Erythroblast (primary cell): ENCODE measurements at places on chromosomes 6 and 20.
A peak's percentile ranks its signal among the peaks of the same experiment; 100 is the strongest.

DNA sequence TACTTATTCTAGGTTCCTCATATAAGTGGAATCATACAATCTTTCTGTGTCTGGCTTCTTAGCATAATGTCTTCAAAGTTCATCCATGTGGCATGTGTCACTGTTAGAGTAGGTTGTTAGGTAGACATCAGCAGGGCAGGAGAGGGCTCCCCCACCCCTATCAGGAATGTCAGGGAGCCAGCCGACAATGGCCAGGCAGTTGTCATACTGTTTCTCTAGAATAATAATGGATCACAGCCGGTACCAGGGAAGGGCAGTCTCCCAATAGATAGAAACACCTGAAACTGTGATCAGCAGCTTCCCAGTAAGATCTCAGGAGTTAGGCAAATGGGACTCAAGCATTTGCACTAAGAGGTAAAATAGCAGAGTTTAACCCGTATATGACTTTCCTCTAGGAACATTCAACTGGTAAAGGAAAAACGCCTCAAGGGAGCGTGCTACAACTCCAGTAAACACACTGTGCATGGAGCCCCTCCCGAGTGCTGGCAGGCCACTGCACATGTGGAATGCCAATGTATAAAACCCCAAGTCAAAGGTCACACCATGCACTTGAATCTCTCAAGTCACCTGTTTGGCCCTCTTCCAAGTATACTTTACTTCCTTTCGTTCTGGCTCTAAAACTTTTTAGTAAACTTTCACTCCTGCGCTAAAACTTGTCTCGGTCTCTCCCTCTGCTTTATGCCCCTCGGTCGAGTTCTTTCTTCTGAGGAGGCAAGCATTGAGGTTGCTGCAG, 29.8 kb upstream of the SIRT5 start:
- DNase-seq: no peak

DNA sequence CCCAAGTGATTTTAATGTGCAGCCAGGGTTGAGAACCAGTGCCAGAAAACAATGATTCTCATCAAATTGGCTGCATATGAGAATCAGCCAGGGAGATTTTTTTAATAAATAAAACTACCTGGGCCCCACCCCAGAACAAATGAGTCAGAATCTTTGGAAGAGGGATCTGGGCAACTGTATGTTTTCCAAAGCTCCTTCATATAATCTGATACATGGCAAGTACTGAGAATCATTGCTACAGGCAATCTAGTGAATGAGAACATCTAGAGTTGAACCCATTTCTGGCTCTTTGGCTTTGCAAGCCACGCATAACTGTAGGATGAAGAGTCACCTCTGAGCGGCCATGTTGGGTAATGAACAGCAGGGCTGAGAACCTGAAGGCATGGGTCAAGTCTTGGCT, 26.1 kb upstream of the DSP start:
- DNase-seq: no peak

GRCh38 chr6:11044712-11045167, 635 bp upstream of the ELOVL2 start:
- DNase-seq: no peak

GRCh38 chr6:134074151-134075055, 22.0 kb upstream of the SLC2A12 start:
- DNase-seq: no peak

DNA sequence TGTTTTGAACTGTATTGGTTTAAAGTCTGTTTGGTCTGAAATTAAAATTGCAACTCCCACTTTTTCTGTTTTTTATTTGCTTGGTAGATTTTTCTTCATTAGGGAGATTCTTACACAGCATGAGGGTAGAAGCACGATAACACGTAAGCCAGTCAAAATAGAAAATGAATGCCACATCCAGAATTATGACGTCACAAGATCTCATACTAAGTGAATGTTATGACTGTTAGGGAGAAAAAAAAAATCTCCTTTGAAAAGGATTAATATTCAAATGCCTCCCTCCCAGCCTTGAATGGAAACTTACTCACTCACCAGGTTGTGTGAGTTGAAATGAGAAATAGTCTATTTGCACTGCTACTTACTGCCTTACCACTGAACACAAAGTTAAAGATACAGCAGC, 670.8 kb downstream of the TFAP2A start:
- DNase-seq: no peak

GRCh38 chr6:12147557-12148316, 135.6 kb downstream of the HIVEP1 start:
- no peak for DNase-seq

DNA sequence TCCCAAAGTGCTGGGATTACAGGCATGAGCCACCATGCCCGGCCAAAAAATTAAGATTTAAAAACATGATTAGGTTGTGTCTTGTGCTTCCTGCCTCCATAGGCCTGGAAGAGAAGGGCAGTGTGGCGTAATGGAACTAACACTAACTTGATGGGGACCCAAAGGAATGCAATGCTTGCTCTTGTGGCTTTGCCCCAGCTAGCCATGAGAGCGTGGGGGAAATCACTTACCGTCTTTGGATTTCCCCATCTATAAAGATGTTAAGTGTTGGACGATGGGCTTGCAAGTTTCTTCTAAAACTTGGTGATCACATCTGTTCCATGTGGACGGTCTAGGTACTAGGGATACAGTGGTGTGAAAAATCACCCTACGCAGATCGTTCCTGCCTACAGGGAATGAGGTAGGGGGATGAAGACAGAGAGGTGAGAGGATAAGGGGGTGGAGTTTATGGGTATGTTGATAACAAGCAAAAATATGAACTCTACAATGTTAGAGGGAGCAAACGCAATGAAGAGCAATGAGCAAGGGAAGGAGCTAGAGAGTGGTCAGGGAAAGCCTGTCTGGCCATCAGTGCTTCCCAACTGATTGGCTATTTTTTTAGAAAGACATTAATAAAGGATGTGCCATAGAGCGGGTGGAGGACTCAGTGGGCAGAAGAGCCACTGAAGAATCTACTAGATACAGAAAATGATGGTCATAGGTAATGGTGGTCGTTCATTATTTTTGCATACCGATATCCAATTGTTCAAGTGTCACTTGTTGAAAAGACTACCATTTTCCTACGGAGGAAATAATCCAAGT, 165.2 kb downstream of the BCAS1 start:
- no peak for DNase-seq

DNA sequence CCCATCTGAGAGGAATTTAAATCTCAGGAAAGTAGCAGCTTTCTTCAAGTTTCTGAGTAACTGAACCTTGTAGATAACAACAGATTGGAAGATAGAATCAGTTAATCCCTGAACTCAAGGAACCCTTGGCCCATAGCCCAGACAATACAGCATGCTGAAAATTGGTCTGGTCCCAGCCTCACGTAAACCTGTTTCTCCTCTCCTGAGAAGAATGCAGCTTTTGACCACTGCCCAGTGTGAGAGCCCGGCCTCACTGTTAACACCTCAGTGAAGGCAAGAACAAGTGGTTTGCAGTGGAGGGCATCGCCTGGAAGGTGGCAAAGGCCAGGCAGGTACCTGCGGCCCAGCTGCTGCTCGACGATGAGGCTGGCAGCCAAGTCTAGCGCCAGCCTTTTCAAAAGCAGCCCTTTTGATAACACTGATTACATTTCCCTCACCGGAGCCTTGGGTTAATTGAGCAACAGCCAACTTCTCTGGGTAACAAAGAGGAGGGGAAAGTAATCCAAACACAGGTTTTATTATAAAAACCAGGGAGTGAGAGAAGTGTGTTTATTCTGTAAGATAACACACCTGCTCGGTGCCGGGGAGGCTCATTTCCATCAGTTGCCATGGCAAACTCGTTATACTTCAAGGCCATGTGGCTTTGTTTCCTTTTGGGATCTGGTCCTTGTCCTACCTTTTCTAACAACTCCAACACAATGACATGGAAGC, 54.0 kb downstream of the TRAF3IP2 start:
- DNase-seq: peak; percentile 75

GRCh38 chr6:3518356-3519190, 61.7 kb upstream of the SLC22A23 start:
- no peak for DNase-seq

- DNase-seq: no peak
Measured at GRCh38 chr6:157173776-157174175, 149.5 kb downstream of the TMEM242 start.

DNA sequence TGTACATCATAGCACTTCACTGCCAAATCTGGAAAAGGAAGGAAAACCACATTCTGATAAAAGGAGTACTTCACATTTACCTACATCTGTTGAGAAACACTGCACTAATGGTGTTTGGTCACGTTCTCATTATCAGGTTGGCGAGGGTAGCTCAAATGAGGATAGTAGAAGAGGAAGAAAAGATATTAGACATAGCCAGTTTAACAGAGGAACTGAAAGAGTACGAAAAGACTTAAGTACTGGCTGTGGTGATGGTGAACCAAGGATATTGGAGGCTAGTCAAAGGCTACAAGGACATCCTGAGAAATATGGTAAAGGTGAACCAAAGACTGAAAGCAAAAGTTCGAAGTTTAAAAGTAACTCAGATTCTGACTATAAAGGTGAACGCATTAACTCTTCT, 32.0 kb upstream of the GJA10 start:
- no peak for DNase-seq

GRCh38 chr6:114576330-114576729, 233.5 kb upstream of the HS3ST5 start:
- DNase-seq: no peak

GRCh38 chr20:10719740-10720385, 46.1 kb upstream of the JAG1 start:
- DNase-seq: no peak

DNA sequence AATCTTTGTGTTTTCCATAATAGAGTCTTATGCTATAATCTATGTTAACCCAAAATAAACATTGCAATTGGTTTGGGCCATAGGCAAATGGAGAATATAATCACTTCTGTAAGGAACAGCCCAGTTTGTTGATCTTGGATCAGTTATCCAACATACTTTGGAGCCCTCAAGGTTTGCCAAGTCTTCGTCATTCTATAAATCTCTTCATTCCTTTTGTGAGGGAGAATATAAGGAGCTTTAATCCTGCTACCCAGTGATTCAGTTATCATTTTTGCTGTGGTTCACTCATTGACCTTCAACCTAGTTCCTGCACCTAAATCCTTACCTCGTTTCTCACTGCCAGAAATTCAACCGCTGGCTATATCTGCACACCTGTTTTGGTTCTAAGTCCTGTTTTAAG, 500.3 kb upstream of the PTCHD4 start:
- DNase-seq: no peak

DNA sequence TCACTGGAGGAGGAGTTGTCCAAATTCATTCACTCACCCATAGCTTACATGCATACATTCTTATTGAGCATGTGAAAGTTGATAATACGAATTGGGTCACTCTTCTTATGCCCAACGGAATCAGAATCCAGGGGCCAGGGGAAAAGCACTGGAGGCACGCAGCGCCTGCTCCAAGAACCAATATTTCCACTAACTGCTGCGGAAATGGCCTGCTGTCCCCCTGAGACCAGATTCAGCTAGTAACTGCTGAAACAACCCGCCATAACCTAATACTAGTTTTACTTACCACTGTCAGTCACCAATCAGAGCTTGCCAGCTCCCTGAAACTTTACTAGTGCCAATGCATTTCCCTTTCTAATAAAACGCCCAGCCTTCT, 641 bp upstream of the FKBP1A start:
- no peak for DNase-seq

DNA sequence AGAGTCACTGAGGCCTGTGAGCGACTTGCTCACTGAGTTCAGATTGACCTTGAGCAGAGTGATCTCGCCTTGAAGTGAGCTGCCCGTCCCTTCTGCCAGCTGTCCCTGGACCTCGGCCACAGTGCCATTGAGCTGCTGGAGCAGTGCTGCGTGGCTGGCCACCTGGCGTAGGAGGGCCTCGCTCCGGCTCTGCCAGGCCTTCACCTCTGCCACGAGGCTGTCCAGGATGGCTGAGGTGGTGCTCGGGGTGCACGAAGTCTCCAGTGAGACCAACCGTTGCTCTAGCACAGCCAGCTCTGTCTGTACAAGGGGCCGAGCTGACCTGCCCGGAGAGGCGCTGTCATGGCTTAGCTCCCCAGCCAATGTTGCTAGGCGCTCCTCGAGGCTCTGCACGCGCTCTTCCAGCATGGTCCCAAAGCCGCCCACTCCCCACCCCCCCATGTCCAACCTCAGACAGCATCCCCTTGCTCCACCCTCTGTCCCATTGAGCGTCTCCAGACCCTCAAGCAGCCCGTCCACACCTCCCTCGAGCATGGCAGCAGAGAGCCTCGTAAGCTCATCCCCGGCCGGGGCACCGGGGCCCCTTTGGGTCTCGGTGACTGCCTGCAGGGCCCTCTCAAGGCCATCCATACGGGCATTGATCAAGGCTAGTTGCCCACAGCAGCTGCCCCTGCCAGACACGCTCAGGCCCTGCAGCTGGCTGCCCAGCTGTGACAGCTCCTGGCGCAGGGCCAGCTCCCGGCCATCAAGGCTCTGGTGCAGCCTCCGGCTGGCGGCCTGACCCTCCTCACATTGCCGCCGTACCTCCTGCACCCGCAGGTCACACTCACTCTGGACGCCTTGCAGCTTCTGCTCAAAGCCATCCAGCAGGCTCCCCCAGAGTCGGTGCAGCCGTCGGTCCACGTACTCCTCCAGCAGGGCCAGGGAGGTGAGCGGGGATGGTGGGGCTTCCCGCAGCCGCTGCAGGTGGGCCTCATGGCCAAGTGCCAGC, 4.6 kb downstream of the EMILIN3 start:
- DNase-seq: no peak

DNA sequence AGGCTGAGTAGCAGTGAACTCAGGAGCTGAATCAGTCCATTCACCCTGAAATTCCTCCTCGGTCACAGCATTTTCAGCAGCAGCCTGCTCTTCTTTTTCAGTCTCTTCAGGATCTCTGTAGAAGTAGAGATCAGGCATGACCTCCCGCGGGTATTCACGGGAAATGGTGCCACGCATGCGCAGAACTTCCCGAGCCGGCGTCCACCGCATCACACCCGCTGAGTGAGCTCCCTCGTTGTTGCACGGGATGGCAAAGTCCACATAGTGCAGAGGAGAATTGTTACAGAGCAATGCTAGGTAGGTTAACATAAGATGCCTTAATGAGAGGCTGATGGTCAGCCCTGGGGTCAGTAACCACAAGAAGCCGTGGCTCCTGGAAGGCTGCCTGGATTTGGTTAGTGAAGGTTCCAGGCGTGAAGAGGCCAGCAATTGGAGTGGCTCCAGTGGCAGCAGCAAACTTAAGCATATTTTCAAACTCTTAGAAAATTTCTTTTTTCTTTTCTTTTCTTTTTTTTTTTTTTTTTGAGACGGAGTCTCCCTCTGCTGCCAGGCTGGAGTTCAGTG, 113.5 kb upstream of the HDAC2 start:
- DNase-seq: no peak

- DNase-seq: no peak
Measured at GRCh38 chr6:151293688-151294016, 53.9 kb downstream of the AKAP12 start.

- no peak for DNase-seq
Measured at GRCh38 chr6:10505529-10505928, 15.6 kb upstream of the GCNT2 start.

DNA sequence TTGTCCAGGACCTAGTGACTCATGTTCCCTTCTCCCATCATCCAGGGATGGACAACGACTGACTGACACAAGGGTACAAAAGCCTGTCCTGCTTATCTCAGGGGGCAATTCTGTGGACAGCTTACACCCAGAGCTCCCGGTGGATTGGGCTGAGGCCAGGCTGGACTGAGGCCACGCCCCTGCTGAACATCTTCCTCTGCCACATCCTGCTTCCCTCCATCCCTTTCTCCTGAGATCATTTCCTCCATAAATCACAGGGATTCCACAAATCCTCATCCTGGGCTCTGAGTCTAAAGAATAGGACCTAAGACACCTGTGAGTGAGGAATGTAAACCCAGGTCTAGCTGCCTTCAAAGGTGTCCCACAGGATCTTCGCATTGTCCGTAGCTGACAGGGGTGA, 30.4 kb upstream of the RNF24 start:
- DNase-seq: no peak

GRCh38 chr6:44222486-44223318, 693 bp upstream of the SLC29A1 start:
- peak; percentile 55 for DNase-seq

GRCh38 chr20:47049771-47050170, 155.1 kb downstream of the EYA2 start:
- DNase-seq: no peak
